ENCODE measurements at places on chromosomes 7 and 10. TPM values are rescaled to one million over a fixed set of nuclear protein-coding genes. Genes with fewer than 3 reads are reported as not detected.

ZCCHC24 gene
- 26.2 TPM for total RNA-seq

NKX1-2 gene
- 0.07 TPM for total RNA-seq

ALOX5 gene
- total RNA-seq: 1.8 TPM

HMX3 gene
- total RNA-seq: not detected

IFIT1 gene
- total RNA-seq: 335 TPM

UCMA gene
- not detected for total RNA-seq

HOGA1 gene
- 0.31 TPM for total RNA-seq

CDC123 gene
- 107 TPM for total RNA-seq

ANKRD26 gene
- 7.9 TPM for total RNA-seq

PLXNA4 gene
- 3.3 TPM for total RNA-seq

AP4M1 gene
- total RNA-seq: 14.7 TPM

GSTO2 gene
- 1.9 TPM for total RNA-seq

HABP2 gene
- not detected for total RNA-seq

PRRT4 gene
- total RNA-seq: 0.62 TPM

DMBT1 gene
- not detected for total RNA-seq

DNA sequence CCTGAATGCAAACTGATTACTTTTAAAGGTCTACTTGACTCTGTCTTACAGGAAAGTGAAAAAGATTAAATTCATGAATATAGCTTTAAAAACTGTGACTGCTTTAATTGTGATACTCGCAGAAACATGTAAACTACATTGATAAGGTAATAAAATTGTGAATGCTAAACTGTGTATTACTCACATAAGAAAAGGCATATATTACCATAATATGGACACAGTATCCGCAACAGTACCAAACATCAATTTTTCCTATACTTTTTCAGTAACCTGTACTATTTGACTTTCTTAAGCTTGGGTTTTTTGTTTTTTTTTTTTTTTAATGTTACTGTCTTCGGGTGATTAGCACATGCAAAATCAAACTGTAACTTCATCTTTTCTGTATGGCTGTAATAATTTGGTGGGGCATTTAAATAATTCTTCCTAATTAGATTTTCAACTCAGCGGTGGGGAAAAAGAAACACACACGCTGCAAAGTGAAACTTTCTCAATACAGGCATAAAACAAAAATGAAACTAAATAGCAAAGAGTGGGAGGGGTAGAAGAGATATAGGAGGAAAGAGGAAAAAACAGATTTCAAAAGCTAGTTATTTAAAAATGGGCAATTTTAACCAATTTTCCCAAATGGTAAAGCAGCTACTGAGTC, 23.2 kb downstream of the NT5C3A start:
- no peaks in the 10 kb centered on the region for H3K36me3 ChIP-seq
- no peak overlapping the region for H3K4me3 ChIP-seq
- H3K27me3 ChIP-seq: no peaks in the 10 kb centered on the region
- DNase-seq: no peak
- H3K4me1 ChIP-seq: peaks cover 3% of the 10 kb centered on the region

- no peak overlapping the region for H3K27ac ChIP-seq
- H3K36me3 ChIP-seq: no peaks in the 10 kb centered on the region
- no peak overlapping the region for H3K4me3 ChIP-seq
- H3K27me3 ChIP-seq: peaks cover 2% of the 10 kb centered on the region
Observed at GRCh38 chr10:75426880-75427279, 4.5 kb upstream of the LRMDA start.

DNA sequence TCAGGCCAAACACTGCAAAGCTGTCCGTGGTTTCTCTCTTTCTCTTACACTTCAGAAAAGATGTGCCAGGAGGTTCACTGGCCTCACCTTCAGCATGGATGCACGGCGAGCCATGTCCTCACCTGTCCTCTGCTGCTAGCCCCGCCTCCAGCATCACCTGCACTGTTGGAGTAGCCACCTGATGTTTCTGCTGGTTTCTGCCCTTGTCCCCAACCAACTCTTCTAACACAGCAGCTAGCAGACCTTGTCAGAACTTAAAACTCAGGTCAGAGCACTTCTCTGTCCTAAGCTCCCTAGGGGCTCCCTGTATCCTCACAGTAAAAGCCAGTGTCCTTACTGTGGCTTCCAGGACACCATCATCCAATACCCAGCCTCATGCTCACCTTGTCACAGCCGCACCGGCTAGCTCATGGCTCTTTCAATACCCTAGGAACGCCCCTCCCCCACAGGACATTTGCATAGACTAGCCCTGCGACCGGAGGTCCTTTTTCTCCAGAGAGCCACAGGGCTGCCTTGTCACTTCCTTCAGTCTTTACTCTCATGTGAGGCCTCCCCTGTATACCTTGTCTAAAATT, 15.2 kb downstream of the PALD1 start:
- no peaks in the 10 kb centered on the region for H3K36me3 ChIP-seq
- no peaks in the 10 kb centered on the region for H3K27me3 ChIP-seq
- no peak for DNase-seq
- H3K4me1 ChIP-seq: peaks cover 11% of the 10 kb centered on the region

GRCh38 chr10:52313933-52314821, at the start of gene DKK1:
Gene DKK1 (plus strand): TSS chr10:52314281. CDS start chr10:52314435, 154 bp downstream.
- DNase-seq: peak; percentile 49
- H3K4me3 ChIP-seq: peak within 1 kb of the TSS; percentile 89
- H3K27me3 ChIP-seq: no peaks in the 10 kb centered on the region
- peaks cover 31% of the 10 kb centered on the region for H3K4me1 ChIP-seq
- H3K36me3 ChIP-seq: peaks cover 3% of the 10 kb centered on the region
- peak within 1 kb of the TSS; percentile 93 for H3K27ac ChIP-seq

DNA sequence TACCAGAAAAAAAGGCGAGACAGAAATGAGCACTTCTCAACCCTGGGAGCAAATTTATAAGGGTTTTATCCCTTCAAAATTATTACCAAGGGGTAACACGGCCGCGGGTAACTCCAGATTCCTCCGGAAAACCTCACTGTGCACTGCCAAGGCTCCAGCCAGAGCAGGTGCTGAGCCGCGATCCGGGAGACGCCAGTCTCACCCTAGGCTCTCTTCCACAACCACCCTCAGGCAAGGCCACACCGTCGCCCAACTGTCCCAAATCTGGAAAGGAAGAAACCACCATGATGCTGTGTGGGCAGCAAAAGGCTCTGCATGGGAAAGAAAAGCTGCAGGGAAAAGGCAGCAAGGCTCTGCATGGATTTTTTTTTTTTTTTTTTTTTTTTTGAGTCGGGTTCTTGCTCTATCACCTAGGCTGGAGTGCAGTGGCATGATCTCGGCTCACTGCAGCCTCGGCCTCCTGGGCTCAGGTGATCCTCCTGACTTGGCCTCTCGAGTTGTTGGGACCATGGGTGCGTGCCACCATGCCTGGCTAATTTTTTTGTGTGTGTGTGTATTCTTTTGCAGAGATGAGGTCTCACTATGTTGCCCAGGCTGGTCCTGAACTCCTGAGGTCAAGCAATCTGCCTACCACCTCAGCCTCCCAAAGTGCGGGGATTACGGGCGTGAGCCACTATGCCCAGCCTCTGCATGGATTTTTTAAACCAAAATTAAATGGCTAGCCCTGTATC, 39.0 kb downstream of the MAD1L1 start:
- peaks cover 4% of the 10 kb centered on the region for H3K4me1 ChIP-seq
- no peaks in the 10 kb centered on the region for H3K27me3 ChIP-seq
- no peak for DNase-seq
- H3K27ac ChIP-seq: no peak overlapping the region
- H3K4me3 ChIP-seq: no peak overlapping the region
- peaks cover 3% of the 10 kb centered on the region for H3K36me3 ChIP-seq

- no peaks in the 10 kb centered on the region for H3K27me3 ChIP-seq
- peak overlapping the region; percentile 69 for H3K27ac ChIP-seq
- H3K4me3 ChIP-seq: peak overlapping the region; percentile 9
- peak; percentile 58 for DNase-seq
- no peaks in the 10 kb centered on the region for H3K36me3 ChIP-seq
Observed at GRCh38 chr7:106216923-106217542, 67.8 kb downstream of the NAMPT start.

- H3K4me3 ChIP-seq: no peak overlapping the region
- peaks cover 8% of the 10 kb centered on the region for H3K4me1 ChIP-seq
- no peak overlapping the region for H3K27ac ChIP-seq
- no peaks in the 10 kb centered on the region for H3K36me3 ChIP-seq
- DNase-seq: no peak
- H3K27me3 ChIP-seq: no peaks in the 10 kb centered on the region
Observed at GRCh38 chr7:19526639-19527038, 182.2 kb downstream of the POLR1F start.

DNA sequence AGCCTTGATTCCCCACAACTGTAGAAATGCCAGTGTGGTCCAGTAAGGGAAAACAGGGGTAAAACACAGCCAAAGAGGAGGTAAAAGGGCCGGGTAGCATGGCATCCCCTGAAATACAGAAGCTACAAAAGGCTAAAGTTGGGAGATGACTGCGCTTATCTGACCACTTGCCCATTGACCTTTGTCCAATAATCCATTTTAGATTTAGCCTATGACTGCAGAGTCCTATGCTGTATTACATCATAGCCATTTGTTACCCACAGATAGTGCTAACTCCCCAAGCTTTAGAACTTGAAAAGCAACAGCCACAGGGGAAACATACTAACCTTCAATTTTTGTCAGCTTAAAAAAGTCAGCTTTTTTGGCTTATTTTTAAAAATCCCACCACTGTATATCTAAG, 26.2 kb downstream of the MTPN start:
- peaks cover 22% of the 10 kb centered on the region for H3K36me3 ChIP-seq
- H3K27me3 ChIP-seq: no peaks in the 10 kb centered on the region
- no peak overlapping the region for H3K27ac ChIP-seq
- no peaks in the 10 kb centered on the region for H3K4me1 ChIP-seq
- no peak for DNase-seq

GRCh38 chr7:28708033-28708951, 249.8 kb downstream of the TRIL start:
- peak overlapping the region; percentile 60 for H3K27ac ChIP-seq
- peak; percentile 87 for DNase-seq
- H3K4me1 ChIP-seq: peaks cover 15% of the 10 kb centered on the region
- H3K36me3 ChIP-seq: no peaks in the 10 kb centered on the region

- no peak overlapping the region for H3K27ac ChIP-seq
- no peak overlapping the region for H3K4me3 ChIP-seq
- H3K36me3 ChIP-seq: no peaks in the 10 kb centered on the region
- H3K4me1 ChIP-seq: no peaks in the 10 kb centered on the region
Observed at GRCh38 chr7:154475864-154476263, 423.7 kb downstream of the DPP6 start.

- no peak overlapping the region for H3K27ac ChIP-seq
- DNase-seq: peak; percentile 60
- H3K4me3 ChIP-seq: no peak overlapping the region
- no peaks in the 10 kb centered on the region for H3K27me3 ChIP-seq
Observed at GRCh38 chr7:3404501-3404900, 103.4 kb downstream of the SDK1 start.

GRCh38 chr7:142168746-142169145, 57.2 kb downstream of the MGAM2 start:
- H3K27ac ChIP-seq: no peak overlapping the region
- no peak overlapping the region for H3K4me3 ChIP-seq

GRCh38 chr7:151487228-151487627, 32.5 kb downstream of the RHEB start:
- no peak for DNase-seq
- peaks cover 27% of the 10 kb centered on the region for H3K4me1 ChIP-seq
- H3K27ac ChIP-seq: no peak overlapping the region
- H3K4me3 ChIP-seq: no peak overlapping the region

- no peaks in the 10 kb centered on the region for H3K27me3 ChIP-seq
- no peak overlapping the region for H3K4me3 ChIP-seq
- DNase-seq: peak; percentile 16
Observed at GRCh38 chr7:91041901-91042484, 222.2 kb upstream of the FZD1 start.

- no peak overlapping the region for H3K27ac ChIP-seq
- no peaks in the 10 kb centered on the region for H3K36me3 ChIP-seq
- H3K27me3 ChIP-seq: no peaks in the 10 kb centered on the region
- H3K4me3 ChIP-seq: no peak overlapping the region
- H3K4me1 ChIP-seq: no peaks in the 10 kb centered on the region
- DNase-seq: no peak
Observed at GRCh38 chr10:117710181-117710798, 167.7 kb downstream of the EMX2 start.

DNA sequence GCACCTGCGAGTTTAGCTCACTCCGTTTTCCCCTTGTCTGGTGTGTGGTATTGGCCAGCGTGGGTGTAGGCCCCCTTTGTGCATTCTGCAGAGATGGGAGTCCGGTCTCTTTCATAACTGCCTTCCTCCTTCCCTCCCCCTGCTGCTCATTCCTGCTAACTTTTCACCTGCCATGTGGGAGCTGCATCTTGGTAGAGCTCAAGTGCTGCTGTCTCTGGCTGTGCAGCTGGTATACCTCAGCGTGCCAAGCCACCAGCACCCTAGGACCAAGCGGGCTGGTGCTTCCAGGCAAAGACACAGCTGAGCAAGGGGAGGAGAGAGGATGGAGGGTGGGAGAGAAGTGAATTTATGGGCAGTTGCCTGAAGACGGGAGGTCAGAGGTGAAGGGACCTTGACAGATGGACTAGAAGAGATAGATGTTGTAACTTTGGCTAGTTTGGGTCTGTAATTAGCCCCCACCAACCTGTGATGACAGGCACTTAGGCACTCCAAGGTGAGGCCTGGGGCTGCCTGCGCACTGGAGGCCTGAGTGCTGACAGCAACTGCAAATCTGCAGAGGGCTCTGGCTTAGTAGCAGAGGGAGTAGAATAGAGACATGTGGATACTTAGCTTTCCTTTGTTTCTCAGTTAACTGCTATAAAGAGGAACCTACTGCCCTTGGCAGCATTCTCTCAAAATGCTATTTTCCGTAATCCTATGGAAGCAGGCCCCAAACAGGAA, 148.8 kb upstream of the AGK start:
- H3K27me3 ChIP-seq: no peaks in the 10 kb centered on the region
- DNase-seq: no peak
- H3K4me3 ChIP-seq: no peak overlapping the region
- no peaks in the 10 kb centered on the region for H3K36me3 ChIP-seq
- H3K4me1 ChIP-seq: no peaks in the 10 kb centered on the region

GRCh38 chr7:52502281-52502680, 533.2 kb upstream of the POM121L12 start:
- H3K4me3 ChIP-seq: no peak overlapping the region
- H3K27me3 ChIP-seq: no peaks in the 10 kb centered on the region
- no peaks in the 10 kb centered on the region for H3K36me3 ChIP-seq
- no peaks in the 10 kb centered on the region for H3K4me1 ChIP-seq

GRCh38 chr10:110471566-110472139, 26.1 kb upstream of the DUSP5 start:
- H3K36me3 ChIP-seq: no peaks in the 10 kb centered on the region
- H3K27me3 ChIP-seq: no peaks in the 10 kb centered on the region
- no peak overlapping the region for H3K27ac ChIP-seq
- H3K4me1 ChIP-seq: peaks cover 11% of the 10 kb centered on the region

- no peak overlapping the region for H3K4me3 ChIP-seq
- no peak overlapping the region for H3K27ac ChIP-seq
- H3K4me1 ChIP-seq: no peaks in the 10 kb centered on the region
- no peaks in the 10 kb centered on the region for H3K27me3 ChIP-seq
- DNase-seq: no peak
Observed at GRCh38 chr10:85936161-85936560, 430.4 kb downstream of the GRID1 start.

- H3K4me1 ChIP-seq: peaks cover 14% of the 10 kb centered on the region
- H3K27me3 ChIP-seq: no peaks in the 10 kb centered on the region
- no peak overlapping the region for H3K27ac ChIP-seq
Observed at GRCh38 chr7:100475549-100475948, 3.5 kb downstream of the TSC22D4 start.

- DNase-seq: peak; percentile 45
- H3K36me3 ChIP-seq: no peaks in the 10 kb centered on the region
- H3K4me1 ChIP-seq: peaks cover 24% of the 10 kb centered on the region
- H3K4me3 ChIP-seq: no peak overlapping the region
- no peak overlapping the region for H3K27ac ChIP-seq
Observed at GRCh38 chr10:86413046-86413728, 46.6 kb upstream of the GRID1 start.

Data from astrocyte (in vitro differentiated cells and primary cell).